ENCODE measurements at places on chromosomes 7 and 10.

GRCh38 chr7:65436163-65436562, 62.5 kb downstream of the ZNF92 start:
- no peak for DNase-seq

- no peak for DNase-seq
Measured at GRCh38 chr7:65989694-65990080, 7.7 kb upstream of the GUSB start.

- DNase-seq = peak; percentile 8
Measured at GRCh38 chr7:100705320-100705752, 585 bp upstream of the POP7 start.

DNA sequence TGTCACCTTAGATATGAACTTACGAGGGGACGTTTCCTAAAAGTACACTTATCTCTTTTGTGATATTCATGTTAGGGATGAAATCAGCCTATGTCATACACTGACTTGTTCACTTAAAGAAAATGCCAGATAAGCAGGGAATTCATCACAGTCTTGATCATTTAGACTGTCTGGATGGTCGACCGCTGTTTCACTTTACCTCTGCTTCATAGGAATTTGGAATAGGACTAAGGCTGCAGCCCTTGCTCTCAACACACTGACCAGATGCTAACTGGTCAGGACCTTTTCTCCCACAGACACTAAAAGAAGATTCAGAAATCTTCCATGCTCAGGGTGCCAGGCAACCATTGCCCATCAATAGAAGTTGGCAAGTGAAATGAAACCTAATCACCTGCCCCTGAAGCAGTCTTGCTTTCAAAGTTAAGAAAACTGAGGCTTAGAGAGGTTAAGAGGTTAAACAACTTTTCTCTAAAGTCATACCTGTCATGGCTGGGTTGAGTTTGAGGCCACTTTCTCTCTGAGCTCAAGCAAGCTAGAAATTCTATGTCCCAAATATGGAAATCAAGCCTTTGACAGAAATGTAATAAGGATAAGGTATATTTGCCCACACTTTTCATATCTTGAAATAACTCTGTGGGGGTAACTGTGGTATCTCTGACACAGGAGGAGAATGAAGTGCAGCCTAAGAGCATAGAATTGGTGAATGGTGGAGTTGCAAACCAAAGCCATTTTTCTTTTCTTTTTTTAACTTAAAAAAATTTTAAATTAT, 77.1 kb downstream of the MAP3K8 start:
- no peak for DNase-seq

- no peak for DNase-seq
Measured at GRCh38 chr7:151571471-151571870, 51.8 kb upstream of the RHEB start.

GRCh38 chr10:7409045-7409731, 1.6 kb downstream of the SFMBT2 start:
- no peak for DNase-seq

GRCh38 chr7:35646289-35647023, 48.5 kb downstream of the HERPUD2 start:
- no peak for DNase-seq

GRCh38 chr10:21505711-21506278, 19.7 kb downstream of the SKIDA1 start:
- no peak for DNase-seq

- DNase-seq = no peak
Measured at GRCh38 chr7:46191776-46192175, 270.7 kb upstream of the IGFBP3 start.

DNA sequence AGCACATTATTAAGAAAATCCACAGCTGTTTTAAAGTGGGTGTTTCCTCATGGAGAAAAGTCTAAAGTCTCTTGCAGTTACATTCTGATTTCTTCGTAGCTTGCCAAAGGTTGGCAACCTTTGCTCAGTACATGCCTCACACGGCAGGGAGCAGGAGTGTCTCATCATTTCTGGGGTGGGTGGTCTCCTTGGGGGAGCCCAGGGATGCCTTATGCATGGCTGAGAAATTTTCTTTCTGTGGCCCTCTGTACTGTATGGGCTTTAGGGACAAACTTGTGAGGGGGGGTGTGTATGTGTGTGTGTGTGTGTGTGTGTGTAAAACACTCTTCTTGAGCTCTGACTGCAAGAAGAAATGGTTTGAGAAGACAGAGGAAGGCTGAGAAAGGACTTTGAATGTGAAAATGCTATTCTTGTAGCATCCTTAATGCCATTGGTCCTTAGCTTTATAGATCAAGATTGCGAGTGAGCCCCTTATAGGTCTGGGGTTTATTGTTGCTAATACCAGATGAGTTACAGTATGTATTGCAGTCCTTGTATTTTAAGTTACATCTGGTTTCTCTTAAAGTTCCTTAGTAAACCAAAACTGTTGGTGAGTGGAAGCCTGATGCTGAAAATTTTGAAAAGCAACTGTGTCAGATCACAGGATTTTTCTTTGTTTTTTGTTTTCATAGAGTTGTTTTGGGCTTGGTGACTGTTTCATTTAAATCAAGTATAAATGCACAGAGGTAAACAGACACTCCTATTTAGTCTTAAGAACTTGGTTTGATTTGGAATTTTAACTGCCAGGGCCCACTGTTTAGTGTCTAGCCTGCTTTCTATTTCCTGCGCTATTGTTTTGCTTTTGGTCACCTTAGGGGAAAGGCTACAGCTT, 242.0 kb downstream of the BICC1 start:
- no peak for DNase-seq

DNA sequence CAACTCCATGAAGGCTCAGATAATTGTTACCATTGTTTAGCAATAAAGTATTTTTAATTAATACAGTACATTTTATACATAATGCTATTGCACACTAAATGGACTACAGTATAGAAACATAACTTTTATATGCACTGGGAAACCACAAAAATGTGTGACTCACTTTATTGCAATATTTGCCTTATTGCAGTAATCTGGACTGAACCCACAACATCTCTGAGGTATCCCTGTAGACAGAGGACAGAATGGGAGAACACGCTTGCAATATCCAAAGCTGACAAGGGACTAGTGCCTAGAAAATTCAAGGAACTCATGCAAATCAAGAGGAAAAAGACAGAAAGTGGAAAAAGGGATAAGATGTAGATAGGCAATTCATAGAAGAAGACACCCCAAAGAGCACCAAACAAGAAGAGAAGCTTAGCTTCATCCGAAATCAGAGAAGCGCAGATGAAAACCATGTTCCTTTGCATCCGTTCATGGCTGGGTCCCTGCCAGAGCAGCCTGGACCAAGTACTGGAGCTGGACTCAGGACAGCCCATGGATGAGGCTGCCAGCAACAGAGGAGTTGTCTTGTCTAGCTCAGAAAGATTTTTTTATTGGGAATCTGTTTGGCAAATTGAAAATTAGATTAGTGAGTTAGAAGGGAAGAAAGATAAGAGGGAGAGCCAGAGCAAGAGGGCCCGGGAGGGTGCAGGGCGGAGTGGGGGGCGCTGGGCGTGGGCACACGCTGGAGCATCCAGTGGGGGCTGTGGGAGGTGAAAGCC, 16.0 kb upstream of the GALNTL5 start:
- DNase-seq = no peak

- no peak for DNase-seq
Measured at GRCh38 chr7:145534301-145534700, 582.3 kb upstream of the CNTNAP2 start.

DNA sequence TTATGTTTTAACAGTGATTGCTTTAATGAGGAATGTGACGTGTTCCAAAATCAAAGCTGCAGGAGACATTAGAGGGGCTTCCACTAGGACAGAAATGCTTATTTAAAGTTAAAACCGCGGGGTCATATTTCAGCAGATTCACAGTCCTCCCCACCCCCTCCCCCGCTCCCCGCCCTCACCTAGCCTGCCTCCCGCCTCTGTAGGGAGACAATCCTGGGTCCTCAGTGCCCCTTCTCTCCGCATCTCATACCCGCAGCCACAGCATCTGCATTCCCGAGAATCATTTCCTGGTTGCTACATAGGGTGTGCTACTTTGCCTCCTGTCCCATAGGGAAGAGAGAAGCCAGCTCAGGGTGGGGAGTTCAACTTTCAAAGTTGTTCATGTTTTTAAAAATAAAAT, 3.1 kb upstream of the DRGX start:
- DNase-seq = no peak

DNA sequence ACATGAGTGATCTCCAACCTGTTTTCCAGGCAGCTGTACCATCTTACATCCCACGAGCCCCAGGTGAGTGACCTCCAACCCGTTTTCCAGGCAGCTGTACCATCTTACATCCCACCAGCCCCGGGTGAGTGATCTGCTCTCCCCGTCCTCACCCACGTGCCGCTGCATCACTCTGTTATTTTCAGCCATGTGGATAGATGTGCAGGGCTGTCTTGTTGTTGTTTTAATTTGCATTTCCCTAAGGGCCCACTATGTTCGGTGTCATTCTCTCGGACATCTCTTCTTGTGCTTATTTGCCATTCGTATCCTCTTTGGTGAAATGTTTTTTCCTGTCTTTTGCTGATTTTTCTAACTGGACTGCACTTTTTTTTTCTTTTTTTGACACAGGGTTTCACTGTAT, 17.9 kb upstream of the LARP4B start:
- no peak for DNase-seq

DNA sequence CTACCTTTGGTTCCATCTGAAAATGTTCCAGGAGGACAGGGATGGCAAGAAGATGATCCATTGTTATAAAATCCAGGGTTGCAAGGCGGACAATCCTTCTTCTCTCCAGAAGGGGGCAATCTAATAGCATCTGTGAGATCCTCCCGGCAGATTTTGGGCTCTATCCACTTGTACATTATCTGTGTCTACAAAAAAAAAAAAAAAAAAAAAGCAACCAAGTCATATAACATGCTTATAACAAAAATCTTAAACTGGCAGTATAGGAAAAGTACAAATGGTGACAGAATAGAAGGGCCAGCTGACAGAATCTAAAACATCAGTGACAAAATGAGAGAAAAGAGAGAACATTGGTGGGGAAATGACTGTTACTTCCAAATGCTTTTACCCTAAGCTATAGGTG, 132.7 kb downstream of the ELAPOR2 start:
- peak; percentile 14 for DNase-seq

DNA sequence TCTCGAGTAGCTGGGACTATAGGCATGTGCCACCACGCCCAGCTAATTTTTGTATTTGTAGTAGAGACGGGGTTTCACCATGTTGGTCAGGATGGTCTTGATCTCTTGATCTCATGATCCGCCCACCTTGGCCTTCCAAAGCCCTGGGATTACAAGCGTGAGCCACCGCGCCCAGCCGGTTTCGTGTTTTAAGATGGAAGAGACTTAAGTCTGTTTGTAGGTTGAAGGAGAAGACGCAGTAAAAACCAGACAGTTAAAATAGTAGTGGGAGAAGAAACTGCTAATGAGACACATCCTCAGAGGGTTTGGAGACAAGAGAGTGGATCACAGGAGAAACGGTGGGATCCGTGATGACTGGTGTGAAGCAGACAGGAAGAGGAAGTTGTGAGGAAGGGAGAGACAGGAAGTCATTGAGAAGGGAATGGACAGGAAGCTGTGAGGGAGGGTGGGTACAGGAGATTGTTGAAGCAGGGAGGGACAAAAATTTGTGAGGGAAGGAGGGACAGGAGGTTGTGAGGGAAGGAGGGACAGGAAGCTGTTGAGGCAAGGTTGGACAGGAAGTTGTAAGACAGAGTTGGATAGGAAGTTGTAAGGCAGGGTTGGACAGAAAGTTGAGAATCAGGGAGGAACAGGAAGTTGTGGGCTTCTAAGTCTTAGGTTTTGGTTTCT, 115.5 kb downstream of the WDFY4 start:
- no peak for DNase-seq

DNA sequence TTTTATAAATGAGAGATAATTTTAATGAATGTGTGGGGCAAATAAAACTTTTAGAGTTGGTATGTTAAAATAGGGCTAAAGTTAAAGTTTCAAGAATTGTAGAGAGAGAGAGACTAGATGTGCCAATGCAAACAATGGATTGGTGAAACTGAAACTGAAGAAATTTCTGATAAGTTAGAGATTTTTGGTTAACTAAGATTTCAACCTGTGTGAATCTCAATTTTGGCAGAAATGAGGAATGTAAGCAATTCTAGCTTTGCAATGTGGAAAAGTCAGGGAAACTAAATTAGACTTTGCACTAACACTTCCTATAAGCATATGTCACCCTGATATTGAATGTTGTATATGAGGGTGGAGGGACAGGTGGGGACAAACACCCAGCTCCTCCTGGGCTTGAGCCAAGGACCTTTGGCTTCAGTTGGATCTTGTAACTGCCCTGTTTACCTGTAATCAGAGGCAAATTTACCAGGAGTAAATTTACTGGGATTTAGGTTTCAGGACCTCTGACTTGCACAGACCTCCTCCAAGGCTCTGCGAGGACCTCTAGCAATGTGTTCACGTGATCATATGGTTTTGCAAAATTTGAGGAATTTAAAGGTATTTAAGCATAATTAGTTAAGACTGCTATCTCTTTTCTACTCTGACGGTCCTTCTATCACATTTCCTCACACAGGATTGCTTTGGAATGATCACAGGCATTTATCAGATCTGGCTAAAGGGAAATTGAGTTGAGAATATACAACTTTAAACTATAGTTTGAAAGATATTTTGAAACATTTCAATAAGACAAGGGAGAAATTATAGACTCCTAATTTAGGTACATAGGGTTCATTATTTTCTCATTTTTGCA, 33.1 kb upstream of the RPA3 start:
- no peak for DNase-seq

DNA sequence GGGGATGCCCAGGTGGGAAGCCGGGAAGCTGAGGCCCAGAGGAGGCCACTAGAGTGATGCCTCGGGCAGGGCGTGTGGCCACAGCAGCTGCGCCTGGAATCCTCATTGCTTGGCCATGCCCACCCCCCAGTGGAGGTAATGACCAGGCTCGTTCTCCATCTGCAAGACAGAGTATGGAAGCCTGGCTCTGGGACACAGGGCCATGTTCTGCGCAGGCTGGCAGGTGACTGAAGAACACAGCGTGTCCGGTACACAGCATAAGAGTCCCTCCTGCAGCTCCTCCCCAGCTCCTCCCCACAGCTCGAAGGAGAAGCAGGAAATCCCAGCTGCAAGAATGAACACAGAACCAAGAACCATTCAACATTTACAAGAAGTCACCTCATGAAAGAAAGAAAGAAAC, 64.8 kb downstream of the SMURF1 start:
- no peak for DNase-seq

- no peak for DNase-seq
Measured at GRCh38 chr7:1236831-1237701, 4.4 kb downstream of the UNCX start.

GRCh38 chr10:68829521-68829920, 2.2 kb downstream of the STOX1 start:
- no peak for DNase-seq

DNA sequence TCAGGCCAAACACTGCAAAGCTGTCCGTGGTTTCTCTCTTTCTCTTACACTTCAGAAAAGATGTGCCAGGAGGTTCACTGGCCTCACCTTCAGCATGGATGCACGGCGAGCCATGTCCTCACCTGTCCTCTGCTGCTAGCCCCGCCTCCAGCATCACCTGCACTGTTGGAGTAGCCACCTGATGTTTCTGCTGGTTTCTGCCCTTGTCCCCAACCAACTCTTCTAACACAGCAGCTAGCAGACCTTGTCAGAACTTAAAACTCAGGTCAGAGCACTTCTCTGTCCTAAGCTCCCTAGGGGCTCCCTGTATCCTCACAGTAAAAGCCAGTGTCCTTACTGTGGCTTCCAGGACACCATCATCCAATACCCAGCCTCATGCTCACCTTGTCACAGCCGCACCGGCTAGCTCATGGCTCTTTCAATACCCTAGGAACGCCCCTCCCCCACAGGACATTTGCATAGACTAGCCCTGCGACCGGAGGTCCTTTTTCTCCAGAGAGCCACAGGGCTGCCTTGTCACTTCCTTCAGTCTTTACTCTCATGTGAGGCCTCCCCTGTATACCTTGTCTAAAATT, 15.2 kb downstream of the PALD1 start:
- no peak for DNase-seq

GRCh38 chr7:100786323-100786722, 41.0 kb downstream of the EPHB4 start:
- DNase-seq = no peak
